Endodermal cell (in vitro differentiated cells): ENCODE measurements at places on chromosomes 6 and 20. TPM values are rescaled to one million over a fixed set of nuclear protein-coding genes. Genes with fewer than 3 reads are reported as not detected.

KHDRBS2 gene
- total RNA-seq: 7.2 and 11.4 TPM in 2 replicates

FAM209B gene
- total RNA-seq: 0.77 TPM in 1 of 2 replicates, not detected in the other

SKIC2 gene
- total RNA-seq: 75.2 and 95.8 TPM in 2 replicates

GABRR1 gene
- total RNA-seq: 0.63 TPM in 1 of 3 replicates, not detected in the others

OR2H1 gene
- not detected in 2 replicates for total RNA-seq

VPS16 gene
- total RNA-seq: 33.4 and 37.5 TPM in 2 replicates

MRS2 gene
- 51.8 and 55.2 TPM in 2 replicates for total RNA-seq

METTL24 gene
- total RNA-seq: 1.3 to 2.0 TPM (median 1.9 TPM) in 3 replicates

PKIB gene
- 56.1 and 56.6 TPM in 2 replicates for total RNA-seq

SLC35F1 gene
- 5.9 and 6.7 TPM in 2 replicates for total RNA-seq
